ENCODE measurements at places on chromosomes 2 and 18.

- DNase-seq: no peak
Observed at GRCh38 chr2:25688236-25688635, 14.9 kb upstream of the DTNB start.

DNA sequence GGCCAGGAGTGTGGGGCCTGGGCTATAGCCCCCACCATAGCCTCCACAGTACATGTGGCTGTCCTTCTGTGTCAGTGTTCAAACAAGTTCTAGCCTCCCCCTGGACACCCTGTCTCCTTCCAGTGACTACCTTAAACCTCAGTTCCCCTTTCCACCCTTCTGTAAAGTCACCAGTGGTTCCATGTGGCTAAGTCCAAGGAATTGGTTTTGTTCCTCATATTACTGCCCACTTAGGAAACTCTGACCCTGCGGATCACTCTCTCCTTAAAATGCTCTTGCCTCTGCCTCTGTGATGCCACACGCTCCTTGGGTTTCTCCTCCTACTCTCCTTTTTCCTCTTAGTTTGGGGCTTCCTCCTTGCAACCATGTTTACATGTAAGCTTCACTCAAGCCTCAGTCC, 27.8 kb upstream of the REL start:
- DNase-seq: no peak

GRCh38 chr2:72134997-72135800, 12.5 kb downstream of the CYP26B1 start:
- DNase-seq: no peak

GRCh38 chr2:222780051-222780450, 80.8 kb upstream of the ACSL3 start:
- DNase-seq: no peak

DNA sequence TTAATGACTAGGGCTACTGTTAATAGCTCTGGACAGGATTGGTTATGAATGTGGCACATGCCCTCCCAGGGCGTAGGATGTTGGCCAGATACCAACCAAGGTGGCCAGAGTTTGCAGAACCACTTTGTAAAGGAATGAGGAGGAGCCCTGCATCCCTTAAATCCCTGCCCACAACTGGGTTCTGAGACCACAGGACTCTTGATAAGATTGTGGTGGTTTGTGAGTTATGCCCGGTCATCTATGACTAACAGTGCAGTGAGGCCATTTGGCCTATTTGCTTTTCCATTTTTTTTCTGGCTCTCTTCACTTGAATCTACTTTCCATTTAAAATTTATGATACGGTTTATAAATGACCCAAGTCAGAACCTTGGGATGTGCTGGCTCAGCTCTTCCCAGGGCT, 294.5 kb downstream of the PRKCE start:
- DNase-seq: no peak

DNA sequence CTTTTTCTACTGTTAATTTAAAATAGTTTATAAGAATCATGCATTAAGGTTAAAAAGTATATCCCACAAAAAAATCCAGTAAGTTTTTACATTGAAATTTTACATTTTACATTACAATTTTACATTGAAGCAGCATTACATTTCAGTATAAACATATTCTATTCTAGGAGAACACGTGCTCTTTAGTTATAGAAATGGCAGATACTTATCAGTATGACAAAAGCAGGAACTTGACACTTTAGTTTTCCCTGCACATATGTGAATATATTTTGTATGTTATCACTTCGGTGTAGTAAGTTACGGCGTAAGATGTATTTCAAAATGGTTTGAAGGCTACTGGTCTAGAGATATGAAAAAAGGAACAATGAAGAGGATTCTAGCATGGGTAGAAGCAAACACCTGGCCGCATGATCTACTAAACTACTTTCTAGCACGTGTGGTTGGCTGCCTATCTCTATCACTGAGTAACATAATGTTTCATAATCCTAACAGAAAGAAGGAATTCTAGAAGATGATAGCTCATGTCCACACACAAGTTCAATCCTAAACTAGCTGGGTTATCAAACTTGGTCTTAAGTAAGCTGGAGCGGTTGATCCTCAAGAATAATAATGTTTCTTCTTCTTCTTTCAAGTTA, 5.4 kb downstream of the IMMT start:
- no peak for DNase-seq

DNA sequence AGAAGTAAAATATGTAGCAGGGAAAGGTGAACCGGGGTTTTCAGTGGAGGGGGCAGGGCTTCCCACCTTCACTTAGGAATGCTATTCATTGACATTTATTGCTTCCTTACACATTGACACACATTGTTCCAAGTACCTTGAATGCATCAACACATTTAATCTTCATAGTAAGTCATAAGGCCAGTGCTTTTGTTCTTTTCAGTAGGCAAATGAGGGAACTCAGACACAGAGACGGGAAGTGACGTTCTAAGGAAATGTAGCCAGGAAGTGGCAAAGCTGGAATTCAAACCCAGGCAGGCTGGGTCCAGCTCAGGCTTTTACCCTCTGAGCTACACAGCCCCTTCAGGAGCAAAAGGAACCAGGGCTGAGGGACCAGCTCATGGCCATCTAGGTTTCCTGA, 20.7 kb downstream of the BMP10 start:
- no peak for DNase-seq

DNA sequence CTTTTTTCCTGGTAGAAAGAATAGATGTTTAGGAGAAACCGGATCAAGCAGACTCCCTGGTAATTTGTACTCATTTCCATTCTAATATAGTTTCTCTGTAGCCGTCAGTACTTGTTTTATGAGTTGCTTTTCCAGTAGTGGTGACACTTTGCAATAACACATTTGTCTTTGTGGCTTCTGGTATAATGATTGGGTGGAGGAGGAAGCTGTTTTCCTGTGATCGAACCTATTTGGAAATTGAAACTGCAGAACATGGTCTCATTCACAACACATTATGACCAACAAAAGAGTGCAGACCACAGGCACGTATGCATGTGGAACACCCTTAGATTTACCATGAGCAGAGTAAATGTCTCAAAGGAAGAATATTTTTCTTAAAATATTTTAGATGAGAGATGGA, 7.6 kb upstream of the SERPINB12 start:
- DNase-seq: no peak

- DNase-seq: no peak
Observed at GRCh38 chr2:155679647-155680046, 652.9 kb downstream of the NR4A2 start.

- no peak for DNase-seq
Observed at GRCh38 chr18:49731421-49731841, 81.9 kb downstream of the ACAA2 start.

GRCh38 chr2:47815764-47816163, 32.8 kb downstream of the MSH6 start:
- DNase-seq: no peak

DNA sequence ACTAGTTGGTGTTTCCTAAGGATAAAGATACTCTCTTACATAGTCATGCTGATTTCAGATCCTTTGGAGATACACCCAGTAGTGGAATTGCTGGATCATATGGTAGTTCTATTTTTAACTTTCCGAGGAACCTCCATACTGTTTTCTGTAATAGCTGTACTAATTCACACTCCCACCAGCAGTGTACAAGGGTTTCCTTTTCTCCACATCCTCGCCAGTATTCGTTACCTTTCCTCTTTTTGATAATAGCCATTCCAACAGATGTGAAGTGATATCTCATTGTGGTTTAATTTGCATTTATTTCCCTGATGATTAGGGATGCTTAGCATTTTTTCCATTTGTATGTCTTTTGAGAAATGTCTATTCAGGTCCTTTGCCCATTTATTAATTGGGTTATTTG, 34.0 kb downstream of the ACTR2 start:
- DNase-seq: no peak

DNA sequence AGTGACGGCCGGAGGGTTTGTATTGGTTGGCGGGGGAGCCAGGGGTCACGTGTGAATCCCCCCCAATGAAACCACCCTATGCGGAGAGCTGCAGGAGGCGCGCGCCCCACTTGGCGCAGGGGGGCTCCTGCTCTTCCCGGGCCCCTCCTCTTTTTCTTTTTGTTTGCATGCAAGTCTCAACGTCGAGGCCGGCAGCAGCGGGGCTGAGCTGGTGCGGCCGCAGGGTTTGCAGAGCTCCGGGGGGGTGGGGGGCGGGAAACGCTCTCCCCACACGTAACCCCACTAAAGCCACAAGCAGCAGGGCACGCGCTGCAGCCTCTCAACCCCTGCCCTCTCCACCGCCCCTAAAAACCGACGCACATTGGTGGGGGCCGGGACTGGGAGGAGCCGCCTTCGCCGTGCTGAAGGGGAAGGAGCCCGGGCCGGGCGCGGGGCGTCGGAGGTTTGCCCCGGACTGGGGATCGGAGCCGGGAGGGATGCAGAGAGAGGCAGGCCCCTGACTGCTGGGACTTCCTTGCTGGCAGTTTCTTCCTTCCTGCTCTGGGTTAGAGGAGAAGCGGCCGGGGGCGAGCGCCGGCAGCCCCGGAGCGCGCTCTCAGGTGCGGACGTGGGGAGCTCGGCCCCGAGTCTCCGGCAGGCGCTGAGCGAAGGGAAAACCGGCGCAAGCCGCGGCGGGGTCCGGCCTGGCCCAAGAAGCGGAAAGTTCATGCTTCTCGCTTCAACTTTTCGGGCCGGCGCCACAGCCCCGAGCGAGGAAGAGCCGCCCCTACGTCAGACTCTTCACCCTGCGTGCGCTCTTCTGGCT, 864 bp downstream of the LBH start:
- DNase-seq: peak; percentile 31

DNA sequence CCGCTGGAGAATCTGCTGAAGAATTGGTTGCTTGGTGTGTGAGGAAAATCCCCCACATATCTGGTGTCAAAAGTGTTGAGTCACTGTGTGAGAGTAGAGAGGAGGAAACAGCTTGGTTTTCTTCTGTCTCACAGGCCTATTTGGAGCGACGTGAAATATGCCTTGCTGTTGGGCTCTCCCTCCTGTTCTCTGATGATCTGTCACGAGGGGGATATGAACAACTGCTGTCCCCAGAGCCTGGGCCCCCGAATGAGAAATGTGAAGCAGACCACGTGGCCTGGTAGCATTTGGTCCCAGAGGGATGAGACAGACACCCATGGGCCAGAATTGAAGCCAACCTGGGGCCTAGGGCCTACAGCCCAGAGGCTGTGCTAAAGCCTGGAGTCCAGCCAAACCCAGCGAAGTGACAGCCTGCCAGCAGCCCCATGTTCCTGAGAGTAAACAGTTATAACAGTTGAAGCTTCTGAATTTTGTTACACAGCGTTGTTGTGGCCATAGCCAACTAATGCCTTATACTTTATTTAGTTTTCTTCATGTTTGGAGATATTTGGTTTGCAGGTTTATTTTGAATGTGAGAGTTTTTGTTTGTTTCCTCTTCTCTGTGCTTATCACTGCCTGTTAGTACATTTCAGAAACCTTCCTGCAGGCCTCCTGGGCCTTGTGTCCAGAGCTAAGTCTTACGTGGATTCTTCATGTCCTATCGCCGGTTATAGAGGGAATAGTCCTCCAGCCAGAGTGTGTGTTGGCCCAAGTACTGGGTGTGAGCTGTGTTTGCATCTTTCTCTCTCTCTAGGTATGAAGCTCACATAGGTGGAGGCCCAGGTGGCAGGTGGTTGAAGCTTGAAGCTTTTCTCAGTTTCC, 18.7 kb upstream of the COLEC12 start:
- no peak for DNase-seq

DNA sequence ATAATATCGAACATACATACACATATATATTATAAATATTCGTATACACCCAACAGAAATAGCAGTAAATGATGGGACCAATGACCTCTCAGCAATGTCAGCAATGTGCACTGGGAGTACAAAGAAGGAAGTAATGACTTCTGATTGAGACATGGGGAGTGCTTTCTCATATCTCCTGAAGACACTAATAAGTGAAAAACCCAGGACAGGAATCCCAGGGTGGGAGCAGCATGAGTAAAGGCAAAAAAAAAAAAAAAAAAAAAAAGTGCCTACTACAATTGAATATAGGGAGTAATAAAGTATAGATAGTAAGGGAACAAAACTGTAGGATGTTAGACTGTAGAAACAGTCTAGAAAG, 491.3 kb downstream of the IRS1 start:
- DNase-seq: no peak

DNA sequence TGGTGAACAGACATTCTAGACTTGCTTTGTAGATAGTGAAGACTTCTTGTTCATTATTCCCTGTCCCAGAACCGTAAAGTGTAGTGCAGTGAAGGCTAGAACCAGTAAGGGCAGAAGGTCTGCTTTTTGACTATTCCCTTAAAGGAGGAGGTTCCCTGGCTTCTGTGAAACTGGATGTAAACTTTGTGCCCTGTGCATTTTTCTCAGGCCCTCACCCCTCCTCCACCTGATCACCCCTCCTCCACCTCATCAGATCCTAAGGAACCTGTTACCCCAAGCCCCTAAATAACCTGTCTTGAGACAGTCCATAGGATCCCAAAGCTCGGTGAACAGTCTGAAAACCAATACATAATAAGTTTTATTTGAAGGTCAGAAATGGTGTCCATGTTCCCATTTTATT, 33.7 kb downstream of the SFT2D3 start:
- no peak for DNase-seq

GRCh38 chr18:9631814-9632496, 17.6 kb upstream of the PPP4R1 start:
- no peak for DNase-seq

- no peak for DNase-seq
Observed at GRCh38 chr18:74796841-74797576, 199.3 kb downstream of the ZNF407 start.

- no peak for DNase-seq
Observed at GRCh38 chr18:39025531-39025930, 1459.9 kb upstream of the CELF4 start.

- DNase-seq: no peak
Observed at GRCh38 chr18:79424008-79424565, 28.4 kb downstream of the NFATC1 start.

- DNase-seq: no peak
Observed at GRCh38 chr18:62939926-62940325, 224.6 kb downstream of the PHLPP1 start.
